ENCODE measurements at places on chromosomes 4 and X.

- H3K4me3 ChIP-seq = no peak overlapping the region
- H3K4me1 ChIP-seq = no peaks in the 10 kb centered on the region
- no peaks in the 10 kb centered on the region for H3K36me3 ChIP-seq
- DNase-seq = no peak
These were observed 123.6 kb upstream of the TET2 start for GRCh38 chr4:105022811-105023667.

GRCh38 chr4:1208970-1209704 lies 36.8 kb upstream of the SPON2 start:
- peaks cover 50% of the 10 kb centered on the region for H3K4me1 ChIP-seq
- no peak for DNase-seq
- H3K36me3 ChIP-seq = peaks cover 33% of the 10 kb centered on the region
- no peak overlapping the region for H3K4me3 ChIP-seq
- H3K27me3 ChIP-seq = no peaks in the 10 kb centered on the region
- peak overlapping the region; percentile 78 for H3K27ac ChIP-seq

DNA sequence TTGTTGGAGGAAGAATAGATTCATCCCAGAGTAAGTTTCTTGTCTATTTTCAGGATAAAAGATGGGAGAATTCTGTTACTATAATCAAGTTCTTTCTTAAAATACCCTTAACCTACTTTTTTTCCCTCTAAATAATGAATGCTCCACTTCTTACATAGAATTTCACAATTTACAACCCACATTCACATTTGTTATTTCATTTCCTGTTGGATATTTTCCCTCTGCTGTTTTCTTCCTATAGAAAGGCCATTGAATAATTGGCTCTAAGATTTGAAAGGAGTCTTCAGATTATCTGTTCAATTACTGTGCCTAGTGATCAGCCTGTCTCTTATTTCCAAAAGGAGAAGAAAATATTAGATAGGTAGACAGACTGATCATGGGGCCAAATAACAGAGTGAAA lies 79.7 kb downstream of the CPE start:
- H3K36me3 ChIP-seq = no peaks in the 10 kb centered on the region
- no peaks in the 10 kb centered on the region for H3K4me1 ChIP-seq
- no peaks in the 10 kb centered on the region for H3K27me3 ChIP-seq
- DNase-seq = no peak
- no peak overlapping the region for H3K27ac ChIP-seq
- no peak overlapping the region for H3K4me3 ChIP-seq

DNA sequence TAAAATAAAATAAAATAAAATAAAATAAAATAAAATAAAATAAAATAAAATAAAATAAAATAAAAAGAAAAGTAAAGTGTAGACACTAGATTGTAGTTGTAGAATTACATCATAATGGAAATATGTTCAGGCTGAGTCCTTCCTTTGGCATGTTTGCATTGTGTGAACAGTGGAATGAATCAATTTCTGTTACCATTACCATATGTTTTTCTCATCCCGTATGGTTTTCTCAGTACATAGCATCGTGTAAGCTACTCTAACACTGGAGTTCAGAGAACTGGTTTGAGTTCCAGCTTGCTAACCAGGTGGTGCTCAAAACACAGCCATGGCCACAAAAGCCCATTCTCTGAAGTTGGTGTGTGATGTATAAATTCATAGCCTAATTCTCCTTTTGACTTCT lies 45.9 kb downstream of the USP11 start:
- H3K4me3 ChIP-seq = no peak overlapping the region
- no peaks in the 10 kb centered on the region for H3K4me1 ChIP-seq
- no peak for DNase-seq
- H3K27ac ChIP-seq = no peak overlapping the region

Data from upper lobe of left lung (tissue), 6 donors.